ENCODE measurements at places on chromosomes 11 and 22.

GRCh38 chr22:46069521-46070214, 80.7 kb upstream of the PPARA start:
- DNase-seq, result peak; percentile 87

- DNase-seq, result no peak
Observed at GRCh38 chr22:36811094-36811800, 5.6 kb downstream of the PVALB start.

DNA sequence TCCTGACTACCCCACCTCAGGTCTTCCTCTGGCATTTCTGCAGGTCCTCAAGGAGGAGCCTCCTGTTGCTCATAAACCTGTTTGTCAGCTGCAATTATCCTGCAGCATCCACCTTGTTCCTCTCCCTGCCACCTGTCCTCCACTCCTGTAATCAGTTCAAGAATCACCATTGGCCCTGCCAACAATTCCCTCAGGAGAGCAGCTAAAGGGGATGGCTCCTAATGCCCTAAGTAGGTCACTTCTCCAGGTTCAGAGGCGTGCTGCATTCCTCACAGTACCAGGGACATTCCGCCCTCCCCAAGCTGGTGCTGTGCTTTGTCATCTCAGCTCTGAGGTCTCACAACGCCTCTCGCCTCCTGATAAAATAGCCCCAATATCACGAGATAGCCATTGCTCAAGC, 2.1 kb downstream of the CLDN25 start:
- DNase-seq, result no peak

DNA sequence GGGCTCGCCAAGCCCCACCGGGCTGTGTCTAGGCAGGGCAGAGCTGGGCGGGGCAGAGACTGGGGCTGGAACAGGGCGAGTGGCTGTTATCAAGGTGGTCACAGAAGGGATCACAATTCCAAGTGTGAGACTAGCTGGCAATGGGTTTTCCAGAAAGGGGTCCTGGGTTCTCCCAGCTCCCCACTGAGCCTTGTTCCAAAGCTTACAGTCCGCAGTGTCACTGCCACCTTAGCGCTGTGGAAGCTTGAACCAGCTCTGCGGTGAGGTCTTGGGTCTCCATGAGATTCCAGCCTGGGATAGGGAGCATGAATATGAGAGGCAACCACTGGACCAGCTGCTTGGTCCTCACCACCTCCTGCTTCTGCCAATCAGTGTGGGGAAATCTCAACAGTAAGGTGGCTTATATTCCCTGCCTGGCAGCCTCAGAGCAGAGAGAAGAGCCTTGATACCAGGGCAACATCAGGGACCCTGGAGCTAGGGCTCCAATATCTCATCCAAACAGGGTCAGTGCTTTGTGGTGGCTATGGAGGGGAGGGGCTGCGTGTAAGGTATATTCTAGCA, 831 bp downstream of the CD44 start:
- no peak for DNase-seq

- no peak for DNase-seq
Observed at GRCh38 chr11:115084231-115084630, 405.9 kb downstream of the NXPE2 start.

Measured in AG09319 (cell line).